ENCODE measurements at places on chromosomes 13 and 19.
A peak's percentile ranks its signal among the peaks of the same experiment; 100 is the strongest.

- no peak for DNase-seq
- no peaks in the 10 kb centered on the region for H3K27me3 ChIP-seq
- peaks cover 7% of the 10 kb centered on the region for H3K4me1 ChIP-seq
- peak overlapping the region; percentile 9 for H3K27ac ChIP-seq
These were observed 5.9 kb downstream of the LILRB3 start for GRCh38 chr19:54216869-54217268.

GRCh38 chr13:30743319-30744055 is 8.1 kb downstream of the ALOX5AP start:
- no peak for DNase-seq
- H3K27ac ChIP-seq = peak overlapping the region; percentile 40
- H3K27me3 ChIP-seq = peaks cover 35% of the 10 kb centered on the region
- H3K4me3 ChIP-seq = no peak overlapping the region
- no peaks in the 10 kb centered on the region for H3K36me3 ChIP-seq
- peaks cover 40% of the 10 kb centered on the region for H3K4me1 ChIP-seq

GRCh38 chr13:60174113-60174512 is 10.4 kb upstream of the DIAPH3 start:
- no peak overlapping the region for H3K27ac ChIP-seq
- H3K4me3 ChIP-seq = no peak overlapping the region
- H3K27me3 ChIP-seq = no peaks in the 10 kb centered on the region
- no peaks in the 10 kb centered on the region for H3K4me1 ChIP-seq
- H3K36me3 ChIP-seq = no peaks in the 10 kb centered on the region
- DNase-seq = no peak

DNA sequence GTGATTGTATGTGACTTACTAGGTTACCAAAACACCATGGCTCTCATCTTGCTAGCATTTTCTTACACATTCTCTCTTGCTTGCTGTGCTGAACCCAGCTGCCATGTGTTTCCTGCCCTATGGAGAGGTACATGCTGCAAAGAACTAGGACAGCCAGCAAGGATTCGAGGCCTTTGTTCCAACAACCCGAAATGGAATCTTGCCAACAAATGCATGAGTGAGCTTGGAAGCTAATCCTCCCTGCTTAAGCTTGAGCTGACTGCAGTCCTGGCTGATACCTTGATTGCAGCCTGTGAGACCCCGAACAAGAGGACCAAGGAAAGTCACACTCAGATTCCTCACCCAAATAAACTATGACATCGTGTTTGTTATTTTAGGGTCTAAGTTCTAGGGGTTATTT is 651.2 kb downstream of the SLITRK6 start:
- H3K27ac ChIP-seq = no peak overlapping the region
- no peaks in the 10 kb centered on the region for H3K4me1 ChIP-seq
- no peak overlapping the region for H3K4me3 ChIP-seq
- no peaks in the 10 kb centered on the region for H3K36me3 ChIP-seq
- DNase-seq = no peak

DNA sequence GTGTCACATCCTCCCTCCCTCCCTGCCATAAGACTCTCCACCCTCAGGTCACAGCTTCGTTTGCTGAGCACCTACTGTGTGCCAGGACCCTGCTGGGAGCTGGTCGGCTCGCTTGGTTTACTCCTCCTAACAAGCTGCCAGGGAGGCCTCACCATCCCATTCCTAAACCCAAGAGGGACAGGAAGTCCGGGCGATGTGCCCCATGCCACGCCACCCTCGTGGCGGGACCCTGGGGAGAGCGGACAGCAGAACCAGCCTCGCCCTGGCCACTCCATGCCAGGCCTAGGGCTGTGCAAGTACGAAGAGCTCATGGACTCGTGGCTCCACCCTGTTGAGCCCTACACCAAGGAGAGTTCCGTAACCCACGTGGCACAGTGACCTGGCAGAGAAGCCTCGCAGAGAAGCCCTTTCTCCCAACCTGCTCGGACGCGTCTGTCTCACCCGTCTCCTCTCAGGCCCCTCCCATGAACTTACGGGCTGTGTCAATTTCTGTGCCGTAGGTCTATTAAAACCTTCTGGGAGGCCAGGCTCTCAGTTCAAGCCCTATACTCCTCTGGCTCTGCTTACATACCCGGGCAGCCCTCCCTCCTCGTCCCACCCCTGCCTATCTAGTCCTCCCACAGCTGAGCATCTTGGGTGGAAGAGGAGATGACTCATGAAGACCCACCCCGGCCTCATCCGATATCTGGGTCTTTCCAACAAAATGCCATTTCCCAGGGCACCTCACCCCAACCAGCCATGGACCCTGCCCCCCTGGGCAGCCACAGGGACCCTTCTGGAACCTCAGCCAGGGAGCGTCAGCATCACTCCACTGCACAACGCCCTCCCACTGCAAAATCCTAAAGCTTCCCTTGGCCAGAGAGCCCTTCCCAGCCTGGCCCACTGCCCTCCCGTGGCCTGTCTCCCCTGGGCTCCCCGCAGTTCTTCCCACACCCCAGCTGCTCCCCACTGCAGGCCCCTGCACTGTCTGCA is 2.6 kb downstream of the UBXN6 start:
- H3K27me3 ChIP-seq = no peaks in the 10 kb centered on the region
- DNase-seq = no peak
- H3K36me3 ChIP-seq = no peaks in the 10 kb centered on the region

DNA sequence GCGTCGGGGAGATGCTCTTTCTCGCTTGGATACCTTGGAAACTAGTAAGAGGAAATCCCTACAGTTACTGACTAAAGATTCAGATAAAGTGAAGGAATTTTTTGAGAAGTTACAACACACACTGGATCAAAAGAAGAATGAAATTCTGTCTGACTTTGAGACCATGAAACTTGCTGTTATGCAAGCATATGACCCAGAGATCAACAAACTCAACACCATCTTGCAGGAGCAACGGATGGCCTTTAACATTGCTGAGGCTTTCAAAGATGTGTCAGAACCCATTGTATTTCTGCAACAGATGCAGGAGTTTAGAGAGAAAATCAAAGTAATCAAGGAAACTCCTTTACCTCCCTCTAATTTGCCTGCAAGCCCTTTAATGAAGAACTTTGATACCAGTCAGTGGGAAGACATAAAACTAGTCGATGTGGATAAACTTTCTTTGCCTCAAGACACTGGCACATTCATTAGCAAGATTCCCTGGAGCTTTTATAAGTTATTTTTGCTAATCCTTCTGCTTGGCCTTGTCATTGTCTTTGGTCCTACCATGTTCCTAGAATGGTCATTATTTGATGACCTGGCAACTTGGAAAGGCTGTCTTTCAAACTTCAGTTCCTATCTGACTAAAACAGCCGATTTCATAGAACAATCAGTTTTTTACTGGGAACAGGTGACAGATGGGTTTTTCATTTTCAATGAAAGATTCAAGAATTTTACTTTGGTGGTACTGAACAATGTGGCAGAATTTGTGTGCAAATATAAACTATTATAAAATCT is 2.7 kb upstream of the KCNRG start:
- H3K4me1 ChIP-seq = peaks cover 3% of the 10 kb centered on the region
- H3K27ac ChIP-seq = no peak overlapping the region
- DNase-seq = no peak
- peaks cover 43% of the 10 kb centered on the region for H3K36me3 ChIP-seq
- H3K4me3 ChIP-seq = no peak overlapping the region
- no peaks in the 10 kb centered on the region for H3K27me3 ChIP-seq

DNA sequence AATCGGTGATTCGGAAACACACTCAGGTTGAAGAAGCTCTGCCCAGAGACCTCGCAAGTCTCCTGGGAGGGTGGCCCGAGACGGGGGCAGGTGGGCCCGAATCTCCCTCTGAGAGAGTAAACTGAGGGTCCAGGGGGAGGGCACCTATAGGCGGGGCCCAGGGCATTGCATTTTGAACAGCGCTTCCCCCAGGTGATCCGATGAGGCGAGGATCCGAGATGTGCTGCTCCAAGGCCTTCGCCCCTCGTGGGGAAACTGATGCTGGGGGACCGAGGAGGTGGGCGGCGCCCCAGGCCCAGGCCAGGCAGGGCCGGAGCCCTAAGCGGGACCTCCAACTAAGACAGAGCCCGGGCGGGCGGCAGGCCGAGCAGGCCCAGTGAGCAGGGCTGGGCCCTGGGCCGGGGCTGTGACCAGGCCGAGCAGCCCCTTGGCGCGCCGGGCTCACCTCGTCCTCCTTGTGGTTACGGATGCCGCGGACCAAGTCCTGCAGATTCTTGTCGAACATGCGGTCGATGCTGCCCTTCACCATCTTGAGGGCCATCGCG is 500 bp downstream of the AP3D1 start:
- H3K27ac ChIP-seq = peak overlapping the region; percentile 90
- peak overlapping the region; percentile 91 for H3K4me3 ChIP-seq
- H3K27me3 ChIP-seq = no peaks in the 10 kb centered on the region
- H3K4me1 ChIP-seq = peaks cover 22% of the 10 kb centered on the region
- no peak for DNase-seq
- no peaks in the 10 kb centered on the region for H3K36me3 ChIP-seq

DNA sequence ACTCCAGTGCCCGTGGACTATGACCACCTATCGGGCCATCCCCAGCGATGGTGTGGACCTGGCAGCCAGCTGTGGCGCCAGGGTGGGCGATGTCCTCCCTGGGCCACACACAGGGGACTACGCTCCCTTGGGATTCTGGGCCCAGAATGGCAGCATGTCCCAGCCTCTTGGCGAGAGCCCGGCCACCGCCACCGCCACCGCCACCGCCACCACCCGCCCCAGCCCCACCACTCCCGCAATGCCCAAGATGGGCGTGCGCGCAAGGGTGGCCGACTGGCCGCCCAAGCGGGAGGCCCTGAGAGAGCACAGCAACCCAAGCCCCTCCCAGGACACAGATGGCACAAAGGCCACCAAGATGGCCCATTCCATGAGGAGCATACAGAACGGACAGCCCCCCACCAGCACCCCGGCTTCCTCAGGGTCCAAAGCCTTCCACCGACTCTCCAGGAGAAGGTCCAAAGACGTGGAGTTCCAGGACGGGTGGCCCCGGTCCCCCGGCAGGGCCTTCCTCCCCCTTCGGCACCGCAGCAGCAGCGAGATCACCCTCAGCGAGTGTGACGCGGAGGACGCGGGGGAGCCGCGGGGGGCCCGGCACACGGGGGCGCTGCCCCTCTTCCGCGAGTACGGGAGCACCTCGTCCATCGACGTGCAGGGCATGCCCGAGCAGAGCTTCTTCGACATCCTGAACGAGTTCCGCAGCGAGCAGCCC is 142.3 kb downstream of the DPF1 start:
- DNase-seq = no peak
- H3K4me1 ChIP-seq = peaks cover 8% of the 10 kb centered on the region
- H3K4me3 ChIP-seq = no peak overlapping the region
- peaks cover 12% of the 10 kb centered on the region for H3K36me3 ChIP-seq
- H3K27me3 ChIP-seq = no peaks in the 10 kb centered on the region

DNA sequence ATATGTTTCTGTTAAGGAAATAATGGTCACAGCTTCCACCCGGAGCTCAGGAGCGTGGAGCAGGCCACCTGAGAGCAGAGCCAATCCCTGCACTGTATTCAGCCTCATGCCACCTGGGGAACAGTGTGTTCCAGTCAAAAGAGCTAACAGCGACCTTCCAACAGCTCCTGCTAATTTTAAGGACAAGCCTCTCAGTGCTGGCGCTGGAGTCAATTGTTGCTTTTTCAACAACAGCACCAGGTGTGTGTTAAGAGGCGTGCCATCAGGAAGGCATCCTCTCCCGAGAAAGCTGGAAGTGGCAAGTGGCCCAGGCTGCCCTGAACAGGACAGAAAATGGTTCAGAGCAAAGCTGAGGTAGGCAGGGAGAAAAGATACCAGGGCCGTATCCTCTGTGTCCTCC is 102.0 kb downstream of the CACNA1A start:
- H3K27ac ChIP-seq = no peak overlapping the region
- H3K4me1 ChIP-seq = no peaks in the 10 kb centered on the region
- no peaks in the 10 kb centered on the region for H3K36me3 ChIP-seq
- no peaks in the 10 kb centered on the region for H3K27me3 ChIP-seq
- no peak overlapping the region for H3K4me3 ChIP-seq
- DNase-seq = no peak

- DNase-seq = no peak
- no peaks in the 10 kb centered on the region for H3K36me3 ChIP-seq
- H3K4me3 ChIP-seq = peak overlapping the region; percentile 82
- peaks cover 11% of the 10 kb centered on the region for H3K27me3 ChIP-seq
- H3K4me1 ChIP-seq = peaks cover 5% of the 10 kb centered on the region
These were observed 729 bp upstream of the ARID3A start for GRCh38 chr19:925087-925525.

GRCh38 chr13:37539976-37540605 is 58.5 kb downstream of the POSTN start:
- no peak overlapping the region for H3K4me3 ChIP-seq
- no peaks in the 10 kb centered on the region for H3K4me1 ChIP-seq
- H3K27ac ChIP-seq = no peak overlapping the region

DNA sequence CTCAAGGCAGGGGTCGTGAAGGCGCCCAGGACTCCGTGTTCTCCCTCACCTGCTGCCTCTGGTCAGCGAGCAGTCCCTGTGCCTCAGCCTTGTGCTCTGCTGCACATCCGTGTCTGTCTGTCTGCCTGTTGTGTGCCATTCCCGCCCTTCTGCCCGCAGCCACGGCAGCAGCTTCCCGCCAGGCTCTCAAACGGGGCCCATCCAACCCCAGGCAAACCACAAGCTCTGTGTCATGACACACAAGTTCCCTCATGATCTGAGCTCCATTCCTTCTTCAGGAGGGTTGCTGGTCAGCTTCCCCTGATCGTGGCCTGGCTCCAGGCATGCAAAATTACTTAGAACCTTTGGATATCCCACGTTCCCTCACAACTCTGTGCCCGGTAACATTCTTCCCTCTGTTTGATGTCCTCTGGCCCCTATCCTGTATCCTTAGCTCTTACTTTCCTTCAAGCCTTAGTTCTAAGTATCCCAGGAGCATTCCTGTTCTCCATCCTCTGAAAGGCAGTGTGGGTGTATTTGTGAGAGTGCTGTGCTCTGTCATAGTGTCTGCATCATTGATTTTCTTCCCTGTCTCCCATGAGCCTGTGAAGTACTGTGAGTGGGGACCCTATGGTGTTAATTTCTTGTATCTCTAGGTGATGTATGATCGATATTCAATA is 3.2 kb downstream of the GPR183 start:
- H3K4me1 ChIP-seq = peaks cover 5% of the 10 kb centered on the region
- no peak overlapping the region for H3K4me3 ChIP-seq
- H3K36me3 ChIP-seq = peaks cover 29% of the 10 kb centered on the region
- no peak for DNase-seq
- H3K27ac ChIP-seq = no peak overlapping the region

Data from type B pancreatic cell (in vitro differentiated cells).